ENCODE measurements at places on chromosomes 2 and 18.

DNA sequence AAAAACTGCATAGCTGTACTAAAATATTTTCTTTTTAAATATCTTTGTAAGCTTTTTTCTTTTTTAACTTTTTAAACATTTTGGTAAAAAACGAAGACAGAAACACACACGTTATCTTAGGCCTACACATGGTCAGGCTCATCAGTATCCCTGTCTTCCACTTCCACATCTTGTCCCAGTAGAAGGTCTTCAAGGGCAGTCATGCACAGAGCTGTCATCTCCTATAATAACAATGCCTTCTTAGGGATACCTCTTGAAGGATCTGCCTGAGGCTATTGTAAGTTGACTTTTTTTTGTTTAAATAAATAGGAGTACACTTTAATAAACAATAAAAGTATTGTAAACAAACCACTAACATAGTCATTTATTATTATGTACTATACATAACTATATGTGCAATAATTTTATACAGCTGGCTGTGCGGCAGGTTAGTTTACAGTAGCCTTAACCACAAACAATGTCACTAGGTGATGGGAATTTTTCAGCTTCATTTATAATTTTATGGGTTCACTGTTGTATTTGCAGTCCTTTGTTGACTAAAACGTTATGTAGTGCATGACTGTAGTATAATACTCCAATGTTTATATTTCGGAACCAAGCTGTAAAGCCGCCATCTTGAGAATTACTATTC lies 124.4 kb downstream of the MAP4K4 start:
- no peak for DNase-seq

- no peak for DNase-seq
Observed at GRCh38 chr2:13141315-13141714, 424.6 kb downstream of the TRIB2 start.

- DNase-seq: no peak
Observed at GRCh38 chr2:101442042-101442666, 32.8 kb downstream of the RFX8 start.

- DNase-seq: no peak
Observed at GRCh38 chr2:48423376-48423775, 106.6 kb upstream of the STON1 start.

DNA sequence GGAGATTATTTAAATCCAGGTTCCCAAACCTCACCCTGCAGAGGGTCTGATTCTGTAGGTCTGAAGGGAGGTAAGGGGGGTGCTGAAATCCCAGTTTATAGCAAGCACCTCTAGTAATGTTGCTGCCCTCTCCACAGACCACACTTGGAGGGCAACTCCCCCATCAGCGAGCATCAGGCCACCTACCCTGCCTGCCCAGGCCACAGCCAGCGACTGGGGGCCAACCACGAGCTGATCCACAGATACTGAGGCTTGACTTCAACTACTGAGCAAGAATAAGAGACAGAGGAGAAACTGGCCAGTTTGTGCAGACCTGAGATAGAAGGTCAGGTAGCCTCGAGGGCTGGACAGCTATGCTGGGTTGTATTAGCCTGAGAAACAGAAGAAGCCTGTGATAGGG lies 36.3 kb upstream of the LBH start:
- no peak for DNase-seq

- DNase-seq: no peak
Observed at GRCh38 chr2:208306291-208306690, 40.2 kb downstream of the PIKFYVE start.

DNA sequence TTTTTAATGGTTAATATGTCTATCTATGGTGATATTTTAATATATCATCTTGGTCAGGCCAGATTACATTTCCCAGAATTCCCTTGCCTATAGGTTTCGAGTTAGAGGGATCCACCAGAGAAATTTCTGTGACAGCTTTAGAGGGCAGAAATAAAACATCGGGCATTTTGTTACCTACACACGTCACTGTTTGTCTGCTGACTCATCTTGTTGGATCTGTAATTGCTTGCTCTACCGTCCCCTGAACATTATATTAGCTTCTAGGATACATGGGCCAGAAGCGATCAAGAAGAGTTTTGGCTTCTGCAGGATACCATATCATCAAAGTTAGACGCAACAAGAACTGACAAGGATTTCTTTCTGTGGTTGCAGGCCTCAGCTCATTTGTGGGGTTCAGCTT lies 795.8 kb upstream of the GCFC2 start:
- no peak for DNase-seq

GRCh38 chr2:196080526-196080925 lies 11.9 kb upstream of the DNAH7 start:
- no peak for DNase-seq

DNA sequence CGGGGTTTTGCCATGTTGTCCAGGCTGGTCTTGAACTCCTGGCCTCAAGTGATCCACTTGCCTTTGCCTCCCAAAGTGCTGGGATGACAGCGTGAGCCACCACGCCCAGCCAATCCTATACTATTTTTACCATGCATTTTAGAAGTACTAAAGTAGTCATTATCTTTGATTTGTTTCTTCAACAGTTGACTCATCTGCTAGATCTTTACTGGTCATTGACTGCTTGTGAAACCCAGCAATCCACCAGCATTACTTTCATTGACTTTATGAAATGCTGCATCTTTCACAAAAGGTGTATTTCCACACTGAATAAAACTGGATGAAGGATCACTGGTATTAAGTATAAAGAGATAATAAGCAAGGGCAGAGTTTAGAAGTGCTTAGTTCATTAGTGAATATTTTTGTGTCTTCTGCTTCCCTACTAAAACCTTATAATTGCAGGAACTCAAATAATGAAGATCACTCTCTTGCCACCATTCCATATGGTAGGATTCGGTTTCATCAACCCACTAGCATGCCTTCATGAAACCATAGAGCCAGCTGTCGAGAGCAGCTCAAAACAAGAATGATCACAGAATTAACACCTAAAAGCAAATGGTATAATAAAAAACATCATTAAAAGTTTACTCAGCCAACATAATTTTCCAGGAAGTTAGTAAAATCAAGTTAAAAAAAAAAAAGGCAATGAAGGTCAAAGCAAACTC lies 33.1 kb downstream of the IRS1 start:
- no peak for DNase-seq

DNA sequence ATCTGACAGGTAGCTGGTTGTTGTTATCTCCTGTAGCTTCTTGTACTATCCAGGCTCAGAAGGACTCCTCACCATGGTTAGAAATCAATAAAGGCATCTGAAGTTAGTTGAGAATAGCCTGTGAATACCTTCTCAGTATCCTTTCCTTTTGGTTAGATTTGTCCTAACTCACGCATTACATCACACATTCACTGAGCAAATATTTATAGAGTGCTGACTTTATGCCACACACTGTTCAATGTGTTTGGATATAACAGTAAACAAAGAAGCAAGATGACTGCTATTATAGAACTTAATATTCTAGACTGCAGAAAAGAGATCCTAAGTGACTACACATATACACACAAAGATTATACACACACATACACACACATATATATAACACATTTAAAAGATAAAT lies 889.9 kb upstream of the CHAC2 start:
- no peak for DNase-seq

DNA sequence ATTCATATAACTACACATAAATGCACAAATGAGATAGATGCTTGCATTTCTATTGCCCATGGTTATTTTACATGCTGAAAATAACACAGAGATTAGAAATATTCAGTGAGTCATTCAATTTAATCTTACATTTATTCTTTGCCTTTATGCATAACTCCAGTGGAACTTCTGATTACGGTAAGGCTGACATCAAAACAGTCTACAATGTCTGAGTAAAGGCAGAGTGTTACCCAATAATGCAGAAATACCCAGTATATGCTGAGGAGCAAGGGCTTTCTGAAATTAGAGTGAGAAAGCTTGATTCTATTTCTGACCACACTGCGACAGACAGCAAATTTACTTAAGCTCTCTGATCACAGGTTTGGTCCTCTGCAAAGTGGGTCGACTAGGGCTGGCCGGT lies 9.2 kb downstream of the NMI start:
- DNase-seq: no peak

GRCh38 chr2:233384811-233385488 lies 30.7 kb downstream of the DGKD start:
- DNase-seq: no peak

GRCh38 chr2:224173933-224174332 lies 134.8 kb upstream of the SERPINE2 start:
- no peak for DNase-seq

GRCh38 chr2:196591621-196592022 lies 47.9 kb upstream of the CCDC150 start:
- no peak for DNase-seq

DNA sequence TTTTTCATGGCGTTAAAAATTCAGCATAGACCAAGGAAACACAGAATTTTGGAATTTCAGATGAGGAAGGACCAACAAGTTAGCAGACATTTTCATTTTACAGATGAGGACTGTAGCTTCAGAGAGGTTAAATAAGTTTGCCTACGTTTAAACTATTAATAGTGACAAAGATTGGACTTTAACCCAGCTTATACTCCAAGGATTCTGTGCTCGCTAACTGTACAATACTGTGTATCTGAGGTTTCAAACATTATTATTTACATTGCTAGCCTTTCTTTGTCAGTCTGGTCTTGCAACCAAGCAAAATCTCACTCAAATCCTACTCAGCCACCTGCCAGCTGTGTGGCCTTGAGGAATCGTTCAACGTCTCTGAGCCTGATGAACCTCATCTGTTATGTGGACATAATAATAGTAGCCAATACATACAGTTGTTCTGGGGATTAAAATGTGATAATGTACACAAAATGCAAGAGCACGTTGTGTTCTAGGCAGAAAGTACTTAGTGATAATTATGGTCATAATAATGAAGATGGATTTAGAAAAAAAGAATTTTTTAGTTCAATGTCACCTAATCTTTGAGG lies 462.4 kb upstream of the TRIB2 start:
- DNase-seq: no peak

- DNase-seq: no peak
Observed at GRCh38 chr2:12755384-12755783, 38.6 kb downstream of the TRIB2 start.

DNA sequence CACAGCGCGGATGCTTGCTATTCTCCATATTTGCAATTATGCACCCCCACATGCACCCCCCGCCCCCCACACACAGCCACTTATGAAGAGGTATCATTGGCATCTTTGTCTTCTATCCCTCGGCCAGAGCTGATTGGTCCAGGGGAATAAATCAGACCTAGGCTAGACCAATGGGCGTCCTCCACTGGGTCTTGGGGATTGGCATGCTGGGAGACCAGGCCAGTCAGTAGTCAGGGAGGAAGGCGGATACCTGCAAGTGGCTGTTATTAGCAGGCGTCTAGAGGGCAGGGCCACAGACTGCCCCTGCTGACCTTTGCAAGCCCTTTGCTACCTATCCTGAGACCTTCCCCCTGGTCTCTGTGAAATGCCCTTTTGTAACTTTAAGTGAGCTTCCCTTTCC lies 30.0 kb downstream of the ATOH8 start:
- DNase-seq: no peak
